ENCODE measurements at places on chromosomes 12 and 14. TPM values are rescaled to one million over a fixed set of nuclear protein-coding genes. Genes with fewer than 3 reads are reported as not detected.

The KRT71 gene
- total RNA-seq, result not detected

The FAM161B gene
- total RNA-seq, result 1.6 TPM

The TAS2R50 gene
- 0.68 TPM for total RNA-seq

The GALNT16 gene
- total RNA-seq, result 1.00 TPM

The EPYC gene
- total RNA-seq, result not detected

The CLEC1A gene
- total RNA-seq, result 0.68 TPM

The HOXC9 gene
- 1.2 TPM for total RNA-seq

The LTB4R gene
- total RNA-seq, result 94.9 TPM

The DDX23 gene
- 37.3 TPM for total RNA-seq

DNA sequence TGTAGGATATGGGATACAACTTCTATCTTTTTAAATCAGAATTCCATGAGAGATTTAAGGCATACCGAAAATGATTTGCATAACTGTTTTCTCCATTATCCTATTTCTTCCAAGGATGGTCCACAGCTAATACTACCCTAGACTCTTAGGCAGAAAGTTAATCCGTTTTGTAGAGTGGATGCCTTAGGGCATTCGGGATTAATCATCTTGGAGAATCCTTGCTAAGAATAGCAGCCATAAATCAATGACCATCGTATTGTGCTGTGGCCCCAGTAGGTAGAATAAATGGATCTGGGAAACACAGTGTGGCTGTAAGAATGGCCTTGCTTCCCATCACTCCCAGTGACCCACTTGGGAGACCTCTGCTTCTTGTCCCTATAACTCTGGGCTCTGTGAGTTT, 99.6 kb downstream of the SSPN start:
- no peak for ATAC-seq

GRCh38 chr12:91893476-91893875, 252.2 kb downstream of the BTG1 start:
- no peak for ATAC-seq

- peak; percentile 23 for ATAC-seq
Measured at GRCh38 chr14:21106498-21107282, 5.8 kb downstream of the TMEM253 start.

DNA sequence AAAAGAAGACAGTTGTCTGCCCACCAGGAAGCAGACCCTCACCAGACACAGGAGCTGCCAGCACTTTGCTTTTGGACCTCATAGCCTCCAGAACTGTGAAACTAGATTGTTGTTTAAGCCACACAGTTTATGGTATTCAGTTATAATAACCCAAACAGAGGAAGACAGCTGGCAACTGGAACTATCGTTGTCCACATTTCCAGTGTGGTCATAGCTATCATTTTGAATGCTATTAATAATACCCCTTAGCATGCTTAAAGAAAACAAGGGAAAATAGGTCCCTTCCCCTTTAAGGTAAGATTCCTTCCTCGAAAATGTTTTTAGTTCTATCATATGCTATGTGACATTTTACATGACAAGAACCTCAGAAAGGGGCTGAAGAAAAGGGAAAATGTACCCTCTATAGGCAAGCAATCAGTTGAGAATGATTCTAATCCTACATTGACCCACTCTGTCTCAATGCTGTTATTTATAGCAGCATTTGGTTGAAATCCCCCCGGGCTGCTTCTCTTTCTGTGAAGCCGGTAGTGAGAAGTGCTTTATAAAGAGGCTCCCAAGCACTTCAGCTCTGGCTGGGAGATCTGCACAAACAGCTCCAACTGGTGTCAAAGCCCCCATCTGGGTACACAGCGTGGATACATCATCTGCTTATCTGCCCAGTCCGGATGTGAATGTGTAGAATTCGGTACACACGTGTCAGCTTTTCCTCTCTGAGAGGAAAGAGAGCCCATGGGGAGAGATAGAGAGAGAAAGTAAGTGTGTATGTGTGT, 221.2 kb upstream of the FLRT2 start:
- ATAC-seq, result no peak

GRCh38 chr14:91902336-91902735, 35.0 kb upstream of the TC2N start:
- no peak for ATAC-seq

DNA sequence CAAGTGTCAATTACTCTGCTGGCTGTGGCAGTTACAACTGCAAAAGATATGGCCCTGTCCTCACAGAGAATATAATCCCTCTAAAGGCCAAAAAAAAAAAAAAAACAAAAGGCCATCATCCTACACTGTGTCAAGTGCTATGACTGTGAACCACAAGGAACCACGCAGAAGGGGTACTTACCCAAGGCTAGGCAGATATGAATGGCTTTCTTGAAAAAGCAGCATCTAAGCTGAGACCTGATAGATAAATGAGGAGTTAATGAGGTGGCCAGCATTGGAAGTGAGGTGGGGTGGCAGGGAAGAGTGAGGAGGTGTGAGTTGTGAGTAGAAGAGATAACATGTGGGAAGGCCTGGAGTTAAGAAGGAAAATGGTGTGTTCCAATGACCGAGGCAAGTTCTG, 16.4 kb upstream of the IL22 start:
- ATAC-seq, result no peak

GRCh38 chr14:65336191-65336591, 76.3 kb upstream of the FUT8 start:
- no peak for ATAC-seq

- no peak for ATAC-seq
Measured at GRCh38 chr12:116590561-116590960, 31.4 kb downstream of the MAP1LC3B2 start.

DNA sequence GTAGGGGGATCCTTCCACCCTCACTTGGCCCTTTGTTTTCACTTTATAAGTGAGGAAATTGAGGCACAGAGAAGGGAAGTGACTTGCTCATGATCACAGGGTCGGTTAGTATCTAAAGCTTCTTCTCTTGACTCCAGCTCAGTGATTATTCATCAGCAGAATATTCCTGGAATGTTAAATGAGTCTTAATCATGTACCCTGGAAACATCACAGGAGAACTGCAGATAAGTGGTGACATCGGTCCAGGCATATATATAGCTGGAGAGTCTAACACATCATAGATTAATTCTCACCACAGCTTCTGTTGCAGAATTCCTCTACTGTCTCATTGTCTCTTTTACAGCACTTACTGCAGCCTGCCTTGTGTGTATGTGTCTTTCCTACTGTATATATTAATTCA, 69.9 kb downstream of the PAH start:
- ATAC-seq, result no peak

DNA sequence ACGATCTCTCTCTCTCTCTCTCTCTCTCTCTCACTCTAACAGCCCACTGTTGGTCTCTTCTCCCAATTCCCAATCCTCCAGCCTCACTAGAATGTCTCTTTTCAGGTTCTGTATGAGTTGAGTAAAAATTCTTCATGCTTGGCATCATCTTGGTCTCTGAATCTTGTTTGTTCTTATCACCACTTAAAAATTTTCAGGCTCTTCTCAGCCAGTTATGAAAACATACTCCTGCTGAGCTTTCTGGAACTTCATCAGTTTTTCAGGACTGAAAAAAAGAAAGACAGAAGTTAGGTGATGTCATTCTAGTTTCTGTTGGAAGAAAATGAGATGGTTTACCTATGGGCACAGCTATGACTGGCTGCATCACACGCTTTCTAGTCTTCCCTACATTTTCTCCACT, 11.5 kb upstream of the IL22 start:
- no peak for ATAC-seq

GRCh38 chr14:39097159-39097558, 5.9 kb downstream of the SEC23A start:
- peak; percentile 54 for ATAC-seq

- peak; percentile 27 for ATAC-seq
Measured at GRCh38 chr14:102893452-102893851, 29.0 kb upstream of the AMN start.

DNA sequence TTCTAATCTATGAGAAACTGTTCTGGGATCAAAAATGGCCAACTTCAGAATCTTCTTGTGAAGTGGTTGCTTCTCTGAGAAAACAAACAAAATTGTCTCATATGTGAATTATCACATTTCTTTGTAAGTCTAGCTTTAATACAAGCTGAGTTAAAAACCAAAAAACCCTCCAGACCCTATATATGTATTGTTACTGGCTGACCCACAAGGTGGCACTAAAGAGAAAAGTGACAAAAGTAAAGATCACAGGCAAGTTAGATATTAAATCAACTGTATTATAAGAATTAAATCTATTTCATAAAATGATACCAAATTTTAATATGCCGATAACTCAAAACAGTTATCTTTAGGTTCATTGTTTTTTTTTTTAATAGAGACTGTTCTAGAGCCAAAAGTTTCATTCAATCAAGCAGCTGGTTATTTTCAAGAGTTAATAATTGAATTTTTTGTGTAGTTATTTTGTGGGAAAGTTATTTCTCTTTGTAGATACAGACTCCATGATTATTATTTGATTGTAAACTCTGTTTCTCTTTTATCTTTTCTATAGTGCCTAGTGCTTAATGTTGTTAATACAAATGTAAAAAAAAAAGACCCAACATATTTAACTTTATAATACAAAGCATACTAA, 7.5 kb upstream of the TRHDE start:
- ATAC-seq, result no peak

- no peak for ATAC-seq
Measured at GRCh38 chr14:99234961-99235571, 36.9 kb downstream of the BCL11B start.

DNA sequence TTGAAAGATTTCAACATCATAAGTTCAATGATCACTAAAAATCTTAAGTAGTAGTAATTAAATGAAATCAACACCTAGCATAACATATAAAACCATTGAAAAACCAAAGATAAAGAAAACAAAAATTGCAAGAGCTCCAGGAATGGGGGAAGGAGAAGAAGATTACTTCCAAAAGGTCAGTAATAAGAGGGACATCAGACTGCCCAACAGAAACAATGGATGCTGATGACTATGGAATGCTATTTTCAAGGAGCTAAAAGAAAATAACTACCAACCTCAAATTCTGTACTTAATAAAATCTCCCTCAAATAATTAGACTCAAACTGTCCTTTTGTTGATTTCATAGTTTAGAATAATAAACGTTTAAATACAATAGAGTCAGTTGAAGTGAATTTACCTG, 314.5 kb upstream of the LMO3 start:
- ATAC-seq, result no peak

- no peak for ATAC-seq
Measured at GRCh38 chr14:35378425-35379233, 25.9 kb downstream of the NFKBIA start.

Measured in esophagus mucosa (tissue), 1 donor.